ENCODE measurements at places on chromosomes 2 and 18.

DNA sequence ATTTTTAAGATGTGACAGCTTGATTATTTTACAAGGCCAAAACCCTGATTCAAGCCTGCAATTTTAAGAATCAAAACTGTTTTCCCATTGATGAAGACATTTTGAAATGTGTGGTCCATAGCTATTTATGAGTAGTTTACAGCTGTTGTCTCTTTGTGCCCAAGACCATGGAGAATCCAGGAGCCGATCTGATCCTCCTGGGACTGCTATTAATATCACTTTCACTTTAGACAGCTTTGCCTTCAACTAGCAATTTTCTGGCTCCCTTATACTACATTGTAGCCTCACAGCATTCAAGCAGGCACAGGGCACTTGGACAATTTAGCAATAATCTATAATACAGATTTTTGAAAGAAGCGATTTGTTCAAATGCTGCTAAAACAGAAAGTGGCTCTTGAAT is 172.9 kb downstream of the SLC8A1 start:
- no peak for DNase-seq

DNA sequence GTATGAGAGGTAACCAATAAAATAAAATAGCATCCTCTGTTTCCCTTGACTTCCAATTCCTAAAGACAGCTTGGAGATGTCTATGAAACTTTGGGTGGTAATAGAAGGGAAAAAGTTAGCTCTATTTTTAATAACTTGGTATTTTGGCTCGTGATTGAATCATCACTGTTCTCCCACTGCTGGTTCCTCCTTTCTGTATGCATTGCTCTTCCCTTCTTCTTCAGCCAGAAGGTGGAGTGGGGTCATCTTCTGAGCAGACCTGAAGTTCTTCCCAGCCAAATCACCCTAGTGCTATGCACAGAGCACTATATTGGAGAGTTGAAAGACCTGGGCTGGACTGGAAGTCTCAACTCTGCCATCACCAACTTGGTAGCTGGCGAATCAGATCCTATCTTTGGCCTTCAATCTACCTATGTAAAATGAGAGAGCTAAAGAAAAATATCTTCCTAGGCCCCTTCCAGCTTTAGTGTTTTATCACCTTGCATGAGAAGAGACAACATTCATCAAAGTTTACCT is 54.1 kb downstream of the CPO start:
- DNase-seq: no peak

DNA sequence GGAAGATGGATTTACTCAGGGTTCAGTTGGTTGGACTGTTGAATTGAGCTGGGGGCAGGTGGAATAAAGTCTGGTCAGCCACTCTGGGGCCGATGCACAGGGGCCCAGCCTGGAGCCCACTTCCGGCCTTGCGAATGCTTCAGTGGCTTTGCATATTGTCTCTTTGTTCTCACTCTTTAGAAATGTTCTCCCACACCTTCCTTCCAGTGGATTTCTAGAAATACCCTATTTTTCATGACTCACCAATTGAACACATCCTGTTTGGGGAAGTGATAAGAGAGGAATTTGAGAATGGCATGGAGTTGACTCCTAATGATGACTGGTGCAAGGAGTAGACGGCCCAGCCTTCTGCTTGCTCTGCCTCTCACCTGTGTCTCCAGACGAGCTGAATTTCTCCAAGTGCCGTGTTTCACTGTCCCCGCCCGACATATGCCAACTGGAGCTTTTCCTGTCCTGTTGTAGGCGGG is 28.1 kb downstream of the ASAP2 start:
- no peak for DNase-seq

GRCh38 chr2:118817469-118817868 is 30.0 kb downstream of the EN1 start:
- no peak for DNase-seq

DNA sequence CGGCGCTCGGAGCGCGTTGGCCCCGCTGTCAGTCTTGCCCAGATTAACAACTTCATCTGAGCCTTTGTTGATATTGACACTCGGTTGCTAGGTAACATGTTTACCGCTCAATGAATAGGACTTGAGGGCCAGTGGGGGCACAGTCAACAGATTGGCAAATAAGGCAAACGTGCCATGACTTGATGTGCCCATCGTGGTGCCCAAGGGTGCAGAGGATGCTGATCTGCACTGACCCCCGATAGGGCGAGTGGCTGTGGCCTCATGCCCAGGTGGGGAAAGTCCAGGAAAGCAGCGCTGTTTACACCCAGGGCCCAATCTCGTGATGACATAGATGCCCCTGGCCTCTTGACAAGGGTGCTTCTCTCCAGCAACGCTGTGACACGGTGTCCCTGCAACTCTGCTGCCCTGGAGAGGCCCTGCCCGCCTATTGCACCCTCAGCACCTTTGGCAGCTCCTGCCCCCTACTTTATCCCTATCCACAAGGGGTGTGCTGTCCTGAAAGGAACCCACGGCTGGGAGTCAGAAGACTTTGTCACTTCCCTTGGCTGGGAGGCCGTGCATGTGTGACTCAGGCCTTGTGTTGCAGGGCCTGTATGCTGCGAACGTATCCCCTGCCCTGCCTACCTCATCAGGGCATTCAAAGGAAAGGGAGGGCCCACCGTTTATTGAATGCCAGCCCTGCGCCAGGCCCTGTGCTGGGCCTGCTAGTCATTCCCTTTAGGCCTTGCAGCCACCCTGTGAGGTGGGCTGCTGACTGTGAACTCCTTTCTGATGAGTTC is 158.0 kb downstream of the INHBB start:
- no peak for DNase-seq

GRCh38 chr2:95276244-95276887 is 2.1 kb downstream of the PROM2 start:
- DNase-seq: no peak

GRCh38 chr18:9328776-9329175 is 5.8 kb upstream of the TWSG1 start:
- no peak for DNase-seq

DNA sequence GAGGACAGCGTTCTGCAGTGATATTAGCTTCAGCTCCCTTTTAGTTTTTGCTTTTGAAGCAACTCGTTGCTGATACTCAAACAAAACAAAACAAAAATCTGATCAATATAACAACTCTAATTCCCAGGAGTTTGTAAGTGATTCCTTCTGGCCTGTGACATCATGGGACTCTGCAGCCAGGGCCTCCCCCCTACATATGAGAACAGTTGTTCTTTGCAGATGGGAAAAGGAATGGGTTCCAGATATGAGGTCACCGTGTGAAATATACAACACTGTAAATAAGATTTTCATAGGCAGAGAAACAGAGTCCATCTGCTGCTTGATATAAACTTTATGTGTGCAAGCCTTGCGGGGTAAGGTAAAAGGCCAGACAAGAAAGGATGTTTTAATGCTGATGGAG is 56.7 kb downstream of the DIS3L2 start:
- DNase-seq: no peak

GRCh38 chr2:67216103-67216502 is 181.0 kb upstream of the ETAA1 start:
- no peak for DNase-seq

DNA sequence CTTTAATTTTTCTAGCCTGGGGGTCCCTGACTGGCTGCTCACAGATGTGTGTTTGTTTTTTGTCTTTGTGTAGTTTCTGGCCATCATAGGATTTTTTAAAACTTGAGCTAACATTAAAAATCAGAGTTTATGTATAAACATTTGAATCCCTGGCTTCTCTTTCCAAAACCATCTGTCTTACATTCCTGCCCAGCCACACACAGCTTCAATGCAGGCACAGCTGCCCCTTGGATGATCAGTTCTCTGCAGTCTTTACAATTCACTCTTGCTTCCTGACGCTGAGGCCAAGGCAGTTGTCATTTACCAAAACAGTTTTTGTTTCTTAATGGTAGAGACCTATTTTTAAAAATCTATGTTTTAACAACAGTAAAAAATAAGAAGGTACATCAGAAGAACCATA is 169.2 kb upstream of the LRRTM1 start:
- no peak for DNase-seq

DNA sequence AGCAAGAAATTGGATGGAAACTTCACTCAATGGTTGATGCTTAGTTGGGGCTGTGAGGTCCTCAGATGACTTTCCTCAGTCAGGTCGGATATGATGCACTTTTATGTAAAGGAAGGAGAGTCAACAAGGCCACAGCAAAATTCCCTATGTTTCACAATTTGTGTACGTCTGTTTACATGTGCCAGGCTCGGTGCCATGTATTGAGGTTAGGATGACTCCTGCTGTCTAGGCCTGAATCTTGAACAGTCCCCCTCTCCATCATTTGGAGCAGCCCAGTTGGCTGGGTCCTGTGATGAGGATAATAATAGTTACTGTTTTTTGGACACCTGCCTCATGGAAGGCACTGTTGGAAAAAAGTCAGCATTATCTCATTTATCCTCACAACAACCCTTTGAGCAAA is 43.1 kb downstream of the VSNL1 start:
- no peak for DNase-seq

DNA sequence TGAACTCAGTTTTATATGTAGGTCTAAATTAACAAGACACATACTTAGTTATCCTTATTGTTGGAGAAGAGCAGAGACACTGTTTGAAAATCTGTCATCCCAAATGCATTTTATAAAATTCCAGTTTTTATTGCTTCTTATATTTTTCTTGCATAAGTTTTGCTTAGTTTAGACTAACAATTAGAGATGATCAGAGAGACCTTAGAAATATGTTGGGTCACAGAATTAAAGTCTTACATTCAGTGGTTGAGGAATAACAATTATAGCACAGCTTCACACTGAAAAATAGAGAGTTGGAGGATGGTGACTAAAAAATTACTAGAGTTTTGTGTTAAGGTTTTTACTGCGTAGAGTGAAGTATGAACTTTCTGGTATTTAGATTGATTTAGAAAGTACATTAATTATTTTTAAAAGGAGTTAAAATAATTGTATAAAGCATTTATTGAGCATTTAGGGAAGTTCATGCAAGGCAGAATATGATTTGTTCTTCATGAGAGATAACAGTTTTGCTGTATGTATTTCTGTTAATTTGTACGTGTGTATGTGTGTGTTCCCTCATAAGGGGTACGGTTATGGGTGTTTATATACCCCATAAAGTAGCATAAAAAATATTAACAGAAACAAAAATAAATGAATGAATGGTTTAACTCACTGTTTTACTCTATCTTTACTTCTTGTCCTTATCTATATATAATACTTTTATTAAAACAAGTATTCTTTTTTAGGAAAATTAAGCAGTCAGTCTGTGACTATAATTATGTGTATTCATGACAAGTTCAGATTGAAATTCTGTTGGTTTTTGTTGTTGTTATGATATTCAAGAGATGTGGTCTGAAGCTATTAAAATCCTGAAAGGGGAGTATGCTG is 31.2 kb downstream of the DDX1 start:
- DNase-seq: no peak

DNA sequence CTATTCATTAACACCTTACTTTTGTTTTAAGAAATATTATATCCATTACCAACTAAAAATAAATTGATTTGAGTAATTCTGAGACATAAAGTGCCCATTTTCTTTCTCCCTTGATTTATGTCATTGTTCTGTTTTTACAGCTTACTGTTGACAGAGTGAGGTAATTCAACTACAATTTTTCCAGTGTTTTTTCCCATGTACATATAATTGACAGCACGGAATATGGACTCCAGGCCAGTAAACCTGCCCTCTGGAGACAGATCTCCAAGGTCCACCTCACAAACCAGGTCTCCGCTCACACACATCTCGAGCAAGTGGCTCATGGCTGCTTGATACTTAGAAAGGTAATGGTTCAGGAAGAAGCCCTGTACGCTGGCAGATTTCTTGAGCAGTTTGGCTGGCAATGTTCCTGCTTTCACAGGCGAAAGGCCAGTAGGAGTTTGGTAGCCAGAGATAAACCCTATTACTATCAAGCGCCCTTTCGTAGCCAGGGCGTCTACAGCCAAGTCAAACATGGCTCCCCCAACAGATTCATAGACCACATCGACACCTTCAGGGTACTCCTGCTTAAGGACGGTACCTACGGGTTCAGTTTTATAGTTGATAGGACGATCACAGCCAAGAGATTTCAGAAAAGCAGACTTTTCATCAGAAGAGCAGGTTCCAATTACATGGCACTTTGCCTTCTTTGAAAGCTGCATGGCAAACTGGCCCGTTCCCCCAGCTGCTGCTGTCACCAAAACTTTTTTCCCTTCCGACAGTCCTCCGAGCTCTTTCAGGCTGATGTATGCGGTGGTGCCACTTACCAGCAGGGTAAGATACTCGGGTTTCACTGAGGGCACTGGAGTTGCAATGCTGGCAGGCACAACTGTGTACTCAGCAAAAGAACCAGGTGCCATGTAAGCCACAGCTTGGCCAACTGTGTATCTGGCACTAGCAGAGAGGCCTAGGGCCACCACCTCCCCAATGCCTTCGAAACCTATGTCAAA is 7.4 kb downstream of the PTGR3 start:
- no peak for DNase-seq

- no peak for DNase-seq
Measured at GRCh38 chr2:29223851-29224692, 108.9 kb downstream of the CLIP4 start.

GRCh38 chr2:241408849-241409248 is 52.8 kb downstream of the FARP2 start:
- no peak for DNase-seq

DNA sequence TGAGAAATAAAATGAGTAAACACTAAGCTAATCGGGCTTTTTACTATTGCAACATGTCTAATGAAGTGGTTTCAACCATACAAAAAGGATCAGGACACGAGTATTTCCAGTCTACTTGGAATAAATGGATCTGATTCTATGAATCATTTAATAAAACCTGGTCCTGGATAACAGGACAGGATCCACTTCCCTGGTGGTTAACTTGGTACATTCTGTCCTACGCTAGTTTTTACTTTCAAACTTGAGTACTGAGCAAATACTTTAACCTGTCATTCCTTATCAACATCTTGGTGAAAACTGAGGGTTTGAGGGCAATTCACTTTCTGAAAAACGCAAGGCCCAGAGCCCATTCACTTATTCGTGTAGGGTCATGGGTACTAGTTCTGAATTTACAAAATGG is 33.5 kb downstream of the CHST10 start:
- DNase-seq: no peak

- DNase-seq: no peak
Measured at GRCh38 chr2:194714541-194714940, 942.5 kb upstream of the SLC39A10 start.

DNA sequence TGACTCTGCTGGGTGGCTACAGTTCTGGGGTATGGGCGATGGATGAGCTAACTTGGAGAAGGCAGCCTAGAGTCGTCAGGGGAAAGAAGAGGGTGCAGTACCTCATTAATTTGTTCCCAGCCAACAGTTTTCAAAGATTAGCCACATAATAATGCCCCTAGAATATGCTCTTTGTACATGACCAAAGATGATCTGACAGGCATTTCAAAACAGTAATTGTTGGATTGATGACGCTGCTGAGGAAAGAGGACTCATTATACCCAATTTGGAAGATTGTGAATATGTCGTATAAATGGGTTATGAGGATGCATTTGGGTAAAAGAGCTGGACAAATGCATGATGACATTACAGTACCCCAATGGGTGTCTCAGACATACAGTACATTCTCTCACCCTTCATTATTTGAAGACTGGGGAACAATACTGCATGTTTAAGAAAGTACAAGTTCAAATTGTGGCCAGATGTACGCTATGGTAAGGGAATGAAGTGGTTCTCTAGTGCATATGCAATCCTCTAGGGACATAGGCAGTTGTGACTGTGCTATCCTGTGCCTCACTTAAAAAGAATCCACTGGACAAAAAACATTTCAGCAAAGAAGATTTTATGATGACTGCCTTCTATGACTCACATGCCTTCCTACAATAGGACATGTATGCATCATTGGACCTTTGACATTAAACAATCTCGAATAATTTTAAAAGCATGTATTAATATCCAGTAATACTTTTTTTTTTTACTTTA is 233.2 kb downstream of the CNTNAP5 start:
- DNase-seq: no peak

- no peak for DNase-seq
Measured at GRCh38 chr18:12911025-12911928, 27.2 kb upstream of the PTPN2 start.

- no peak for DNase-seq
Measured at GRCh38 chr2:61619561-61619960, 81.4 kb upstream of the XPO1 start.
